Right ventricle myocardium superior (tissue), 1 donor: ENCODE measurements at places on chromosomes 6 and 20.

DNA sequence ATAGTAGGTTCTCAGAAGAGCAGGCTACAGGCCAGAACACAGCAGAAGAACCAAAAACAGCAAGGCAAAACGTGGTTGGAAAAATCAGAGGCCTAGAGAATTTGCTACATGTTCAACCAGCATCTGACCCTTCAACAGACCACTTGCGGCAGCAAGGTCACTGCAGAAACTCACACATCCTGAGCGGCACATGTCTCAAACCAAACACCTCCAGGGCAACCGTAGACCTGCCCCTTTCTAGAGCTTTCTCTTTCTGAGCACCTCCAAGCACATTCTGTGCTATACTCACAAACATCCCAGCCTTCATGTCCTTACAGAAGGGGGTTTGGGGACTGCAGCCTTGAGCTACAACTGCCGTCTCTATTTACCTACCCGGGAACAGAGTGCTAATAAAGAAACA, 52.6 kb downstream of the GFOD1 start:
- DNase-seq, result no peak

- no peak for DNase-seq
Measured at GRCh38 chr6:35392773-35393672, 50.7 kb downstream of the PPARD start.

DNA sequence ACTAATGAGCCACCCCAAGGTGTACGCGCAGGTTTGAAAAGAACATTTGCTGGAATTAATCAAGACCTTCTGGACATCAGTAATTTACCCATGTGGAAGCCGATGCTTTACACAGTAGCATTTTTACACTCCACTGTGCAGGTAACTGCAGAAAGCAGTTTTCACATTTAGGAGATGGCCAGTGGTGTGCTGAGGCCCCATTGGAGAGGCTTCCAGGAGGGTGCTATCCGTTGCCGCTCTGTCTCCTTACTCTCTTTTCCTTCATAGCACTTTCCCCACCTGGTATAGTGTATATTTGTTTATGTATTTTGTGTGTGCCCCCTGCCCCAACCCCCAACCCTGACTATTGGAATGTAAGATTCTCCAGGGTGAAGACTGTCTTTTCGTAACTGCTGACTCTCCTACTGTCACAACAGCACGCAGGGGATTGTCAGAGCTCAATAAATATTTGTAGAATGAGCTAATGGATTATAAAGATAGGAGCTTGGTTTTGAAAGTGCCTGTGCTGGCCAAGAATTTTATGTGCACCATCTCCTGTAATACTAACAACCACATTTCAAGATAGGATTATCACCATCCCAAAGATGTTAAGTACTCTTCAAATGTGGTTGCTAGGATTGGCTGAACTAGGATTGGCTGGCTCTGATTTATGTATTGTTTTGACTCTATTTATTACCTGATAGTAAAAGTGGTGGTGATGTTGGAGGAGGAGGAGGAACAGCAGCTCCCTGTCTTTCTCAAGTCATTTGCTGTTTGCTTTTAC, 74.0 kb upstream of the GLP1R start:
- DNase-seq, result no peak

DNA sequence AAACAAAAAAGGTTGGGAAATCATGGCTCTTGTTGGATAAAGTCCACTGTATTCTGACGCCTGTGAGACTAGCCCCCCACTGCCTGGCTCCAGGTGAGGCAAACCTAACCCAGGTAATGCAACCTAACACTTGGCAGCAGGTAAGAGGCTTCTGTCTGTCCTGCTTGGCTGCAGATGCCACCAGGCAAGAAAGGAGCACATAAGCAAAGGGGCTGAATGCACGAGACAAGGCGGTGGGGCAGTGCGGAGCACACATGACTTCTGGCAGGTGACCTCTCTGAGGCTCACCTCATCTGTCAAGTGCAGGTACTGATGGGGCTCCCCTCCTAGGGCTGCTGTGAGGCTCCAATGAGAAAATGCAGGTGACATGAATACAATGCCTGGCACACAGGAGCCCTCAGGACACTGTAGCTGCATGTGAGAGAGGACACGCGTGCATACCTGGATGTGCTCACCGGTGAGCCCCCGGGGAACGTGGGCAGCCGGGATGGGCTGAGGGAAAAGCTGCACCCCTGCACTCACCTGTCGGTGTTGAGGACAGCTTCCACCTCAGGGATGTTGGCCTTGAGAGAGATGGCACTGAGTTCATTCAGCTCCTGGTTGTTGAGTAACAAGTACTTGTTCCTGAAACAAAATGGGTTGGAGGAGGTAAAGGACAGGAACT, 54.1 kb downstream of the MYH7B start:
- DNase-seq, result peak; percentile 33

DNA sequence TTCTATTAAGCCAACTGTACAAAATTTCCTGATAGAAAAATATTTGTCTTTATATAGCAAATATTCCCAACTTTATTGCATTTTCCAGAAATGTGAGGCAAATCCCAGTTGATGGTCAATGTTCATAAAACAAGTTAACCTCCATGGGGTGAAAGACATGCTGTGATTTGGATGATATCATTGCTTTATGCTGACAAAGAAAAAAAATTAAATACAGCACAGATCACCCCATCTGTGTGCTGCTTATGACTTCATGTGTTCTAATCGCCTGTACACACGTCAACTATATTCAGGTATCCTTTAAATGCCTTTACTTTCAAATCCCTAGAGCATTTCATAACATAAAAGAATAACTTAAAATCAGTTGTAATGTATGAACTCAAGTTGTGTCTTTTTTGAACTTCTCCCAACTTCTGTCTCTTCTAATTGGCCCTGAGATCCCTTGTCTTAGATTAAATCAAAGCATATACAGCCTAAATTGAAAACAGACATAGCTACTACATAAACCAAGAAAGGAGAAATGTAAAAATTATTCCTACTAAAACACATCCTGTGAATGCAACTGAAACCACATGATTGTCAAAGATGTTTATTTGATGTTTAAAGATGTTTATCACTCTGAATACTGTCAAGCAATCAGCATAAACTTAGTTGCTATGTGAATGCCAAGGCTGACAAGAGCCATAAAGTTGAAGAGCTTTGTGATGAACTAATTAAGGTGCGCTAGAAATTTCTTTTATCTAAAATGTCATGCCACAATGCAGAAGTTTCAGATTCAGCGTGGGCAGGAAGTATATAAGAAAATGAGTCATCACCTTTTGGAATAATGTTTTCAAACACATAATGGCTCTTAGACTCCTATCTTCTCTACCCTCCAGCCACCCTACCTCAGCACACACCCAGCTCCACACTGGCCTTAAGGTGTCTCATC, 68.7 kb downstream of the FILIP1 start:
- no peak for DNase-seq

- DNase-seq, result no peak
Measured at GRCh38 chr6:34093854-34094430, 51.9 kb downstream of the GRM4 start.

- DNase-seq, result no peak
Measured at GRCh38 chr6:4128072-4128471, 7.3 kb downstream of the ECI2 start.

DNA sequence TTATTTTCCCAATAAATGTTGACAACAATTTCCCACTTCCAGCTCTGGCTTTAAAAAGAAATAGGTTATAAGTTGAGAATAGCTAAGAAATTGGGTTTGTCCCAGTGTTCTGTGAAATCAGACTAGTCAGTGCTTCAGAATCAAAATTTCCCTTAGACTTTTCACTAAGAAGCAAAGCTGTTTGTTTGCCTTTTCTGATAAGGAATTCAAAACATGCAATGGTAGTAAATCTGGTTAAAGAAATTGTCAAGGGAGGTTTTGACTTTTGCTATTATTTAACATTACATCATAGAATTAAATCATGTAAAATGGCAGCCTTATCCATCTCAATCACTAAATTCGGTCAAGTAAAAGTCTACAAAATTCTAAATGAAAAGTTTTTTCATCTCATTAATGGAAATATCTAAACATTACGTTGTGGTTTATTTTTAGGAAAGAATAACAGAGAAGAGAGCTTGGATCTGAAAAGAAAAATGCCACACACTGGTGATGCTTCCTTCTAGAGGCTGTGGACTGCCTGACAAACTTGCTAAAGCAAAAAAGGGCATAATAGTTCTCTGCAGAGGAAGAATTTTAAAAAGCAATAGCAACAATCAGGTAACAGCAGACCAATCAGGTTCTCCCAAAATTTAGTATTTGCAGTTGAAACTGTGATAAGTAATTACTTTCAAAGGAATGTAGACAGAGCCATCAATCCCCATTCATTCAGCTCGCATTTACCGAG, 36.4 kb downstream of the PLAGL1 start:
- no peak for DNase-seq

DNA sequence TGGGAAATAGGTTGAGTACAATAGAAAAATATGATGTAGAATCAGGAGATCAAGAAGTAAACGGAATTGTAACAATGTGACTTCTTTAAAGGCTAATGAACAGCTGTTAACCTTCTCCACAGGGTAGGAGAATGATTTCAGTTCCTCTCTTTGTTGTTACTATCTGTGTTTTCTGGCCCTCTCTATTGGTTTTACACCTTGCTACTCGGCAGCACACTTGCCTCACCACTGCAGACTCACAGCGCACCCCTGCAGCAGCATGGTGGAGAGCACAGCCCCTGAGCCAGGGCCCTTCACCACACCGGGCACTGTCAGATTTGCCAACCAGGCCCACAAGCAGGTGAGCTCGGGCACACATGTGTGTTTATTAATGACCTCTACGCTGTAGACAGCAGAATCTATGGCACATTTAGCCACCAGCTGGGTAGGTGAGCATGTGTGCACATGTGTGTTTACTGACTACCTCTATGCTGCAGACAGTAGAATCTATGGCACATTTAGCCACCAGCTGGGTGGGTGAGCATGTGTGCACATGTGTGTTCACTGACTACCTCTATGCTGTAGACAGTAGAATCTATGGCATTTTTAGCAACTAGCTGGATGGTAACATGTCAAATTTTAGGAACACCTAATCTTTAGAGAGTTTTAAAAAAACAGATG, 16.8 kb downstream of the SFT2D1 start:
- no peak for DNase-seq

DNA sequence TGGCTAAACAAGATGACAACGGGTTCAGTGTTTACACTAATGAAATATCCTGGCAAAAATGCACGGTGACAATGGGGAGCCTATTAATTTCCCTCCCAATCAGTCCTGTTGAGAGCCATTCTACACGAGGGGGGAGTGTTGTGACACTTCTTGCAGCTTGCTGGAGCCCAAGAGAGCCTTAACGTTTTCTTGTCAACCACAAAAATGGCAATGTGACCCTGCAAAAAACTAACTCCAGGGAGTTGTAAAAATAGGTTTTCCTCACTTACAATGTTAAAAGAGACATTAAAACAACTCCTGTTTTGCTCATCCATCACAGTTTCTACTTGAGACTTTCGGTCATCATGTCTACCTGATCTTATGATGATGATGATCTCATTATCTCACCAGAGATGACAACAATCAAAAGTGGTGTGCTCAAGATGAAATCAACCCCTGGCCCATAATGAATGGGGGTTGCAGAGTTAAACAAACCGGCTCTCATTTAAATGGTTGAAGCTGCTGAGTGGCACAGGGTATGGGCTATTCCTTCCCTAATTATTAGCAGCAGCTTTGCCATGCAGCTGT, 57.9 kb downstream of the GJA10 start:
- no peak for DNase-seq

GRCh38 chr6:33787954-33788693, 806 bp downstream of the LEMD2 start:
- peak; percentile 86 for DNase-seq

GRCh38 chr6:20038410-20039204, 173.7 kb downstream of the MBOAT1 start:
- no peak for DNase-seq

DNA sequence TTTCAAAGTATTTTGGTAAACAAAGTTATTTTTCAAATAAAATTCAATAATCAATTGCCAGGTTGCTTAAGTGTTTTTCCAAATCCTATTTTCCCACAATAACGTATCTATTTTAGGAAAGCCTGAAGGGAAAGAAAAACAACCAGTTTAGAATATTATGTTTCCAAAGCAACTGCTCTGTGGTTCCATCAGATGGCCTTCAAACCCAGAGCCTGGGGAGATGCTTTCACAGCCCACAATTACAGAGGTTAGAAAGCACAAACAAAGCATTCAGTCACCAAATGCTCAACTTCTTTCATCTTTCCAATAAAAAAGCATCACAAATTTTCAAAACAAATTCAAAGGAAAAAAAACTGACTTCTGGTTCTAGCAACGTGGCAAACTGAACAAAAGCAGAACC, 66.0 kb downstream of the ELOVL5 start:
- DNase-seq, result no peak

GRCh38 chr6:159837511-159837910, 37.4 kb downstream of the PNLDC1 start:
- DNase-seq, result no peak

GRCh38 chr6:18386298-18386976, 713 bp upstream of the RNF144B start:
- no peak for DNase-seq

DNA sequence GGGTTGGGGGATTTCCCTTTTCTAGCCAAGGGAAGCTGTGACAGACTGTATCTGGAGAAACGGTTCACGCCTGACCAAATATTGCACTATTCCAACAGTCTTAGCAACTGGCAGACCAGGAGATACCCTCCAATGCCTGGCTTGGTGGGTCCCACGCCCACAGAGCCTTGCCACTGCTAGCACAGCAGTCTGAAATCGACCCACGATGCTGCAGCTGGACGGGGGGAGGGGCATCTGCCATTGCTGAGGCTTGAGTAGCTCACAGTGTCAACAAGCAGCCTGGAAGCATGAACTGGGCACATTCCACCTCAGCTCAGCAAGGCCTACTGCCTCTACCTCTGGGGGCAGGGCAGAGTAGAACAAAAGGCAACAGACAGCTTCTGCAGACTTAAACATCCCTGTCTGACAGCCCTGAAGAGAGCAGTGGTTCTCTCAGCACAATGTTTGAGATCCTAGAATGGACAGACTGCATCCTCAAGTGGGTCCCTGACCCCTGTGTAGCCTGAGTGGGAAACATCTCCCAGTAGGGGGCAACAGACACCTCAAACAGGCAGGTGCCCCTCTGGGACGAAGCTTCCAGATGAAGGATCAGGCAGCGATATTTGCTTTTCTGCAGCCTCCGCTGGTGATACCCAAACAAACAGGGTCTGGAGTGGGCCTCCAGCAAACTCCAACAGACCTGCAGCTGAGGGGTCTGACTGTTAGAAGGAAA, 89.9 kb upstream of the ECI2 start:
- no peak for DNase-seq

DNA sequence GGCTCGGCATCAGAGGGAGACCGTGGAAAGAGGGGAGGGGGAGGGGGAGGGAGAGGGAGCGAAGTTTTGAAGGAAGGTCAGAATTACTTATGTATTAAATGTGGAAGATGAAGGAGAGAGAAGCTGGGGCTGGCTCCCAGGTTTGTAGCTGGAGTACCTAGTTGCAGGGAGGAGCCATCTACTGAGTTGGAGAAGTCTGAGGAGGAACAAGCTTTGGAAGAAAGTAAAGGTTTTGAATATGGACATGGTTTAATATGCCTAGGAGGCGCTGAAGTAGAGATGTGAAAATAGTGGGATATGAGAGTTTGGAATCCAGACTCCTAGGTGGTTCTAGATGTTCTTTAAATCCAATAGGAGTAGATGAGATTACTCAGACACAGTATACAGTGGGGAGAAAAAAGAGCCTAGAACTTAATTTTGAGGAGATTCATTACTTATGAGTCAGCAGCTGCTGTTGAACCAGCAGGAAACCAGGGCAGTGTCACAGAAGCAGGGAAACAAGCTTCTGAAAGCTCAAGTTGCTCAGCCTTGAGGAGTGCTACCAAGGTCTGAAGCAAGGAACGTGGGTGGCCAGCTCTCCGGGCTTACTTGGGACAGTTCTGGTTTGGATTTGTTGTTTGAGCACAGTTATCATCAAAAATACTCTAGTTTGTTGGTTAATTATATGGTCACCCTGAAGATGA, 149.3 kb downstream of the UTRN start:
- DNase-seq, result no peak

- no peak for DNase-seq
Measured at GRCh38 chr6:33926451-33926850, 122.6 kb upstream of the MLN start.
